ENCODE measurements at places on chromosomes 5 and 9. TPM values are rescaled to one million over a fixed set of nuclear protein-coding genes. Genes with fewer than 3 reads are reported as not detected.

The SIT1 gene
- total RNA-seq = 65.6 TPM

The UGT3A1 gene
- not detected for total RNA-seq

The SLCO6A1 gene
- not detected for total RNA-seq

The KIF24 gene
- 7.4 TPM for total RNA-seq

The PCSK1 gene
- not detected for total RNA-seq

The SLC25A2 gene
- total RNA-seq = 0.63 TPM

The RORB gene
- total RNA-seq = 0.14 TPM

The GABRA6 gene
- not detected for total RNA-seq

The ACTL7A gene
- total RNA-seq = not detected

The PPWD1 gene
- 58.1 TPM for total RNA-seq

The C6 gene
- not detected for total RNA-seq

The TMEM215 gene
- total RNA-seq = not detected

The LRRC70 gene
- 0.86 TPM for total RNA-seq

The ADAMTS12 gene
- total RNA-seq = 0.05 TPM

The FGF10 gene
- not detected for total RNA-seq

The ACSL6 gene
- total RNA-seq = 5.9 TPM

The LCN1 gene
- total RNA-seq = not detected

The ORM2 gene
- not detected for total RNA-seq

The HBEGF gene
- total RNA-seq = 9.6 TPM

The FAT2 gene
- total RNA-seq = not detected

The CCDC192 gene
- total RNA-seq = 0.25 TPM

The SLC9A3 gene
- 1.8 TPM for total RNA-seq

The TLX3 gene
- total RNA-seq = not detected

The CCNI2 gene
- total RNA-seq = 3.4 TPM

The ECM2 gene
- total RNA-seq = not detected

The DMRT3 gene
- not detected for total RNA-seq

The PCDH12 gene
- 0.58 TPM for total RNA-seq

The CBY3 gene
- 0.44 TPM for total RNA-seq

The SLC25A48 gene
- total RNA-seq = not detected

The ZDHHC11 gene
- 28.3 TPM for total RNA-seq

The AFAP1L1 gene
- total RNA-seq = 0.12 TPM

The FOXD4L3 gene
- total RNA-seq = not detected

The NUTM2G gene
- total RNA-seq = not detected

The PCDHB11 gene
- not detected for total RNA-seq

The TRIM7 gene
- total RNA-seq = 2.4 TPM

The SETX gene
- 53.7 TPM for total RNA-seq

The CD72 gene
- total RNA-seq = 28.7 TPM

The PTGES2 gene
- total RNA-seq = 23.5 TPM

The PCDHGA9 gene
- total RNA-seq = 0.09 TPM

The FOXD4L4 gene
- 0.14 TPM for total RNA-seq

The ZNG1F gene
- total RNA-seq = 15.2 TPM

The SLC22A4 gene
- 1.8 TPM for total RNA-seq

The CSF2 gene
- 31.1 TPM for total RNA-seq

The ADAM19 gene
- 50.2 TPM for total RNA-seq

The TUSC1 gene
- 0.25 TPM for total RNA-seq

The GLRX gene
- 23.4 TPM for total RNA-seq

The FGFR4 gene
- 0.62 TPM for total RNA-seq

The EIF4E1B gene
- not detected for total RNA-seq

All from activated T-cell treated with anti-CD3 and anti-CD28 coated beads, Interleukin-2, amount 50 U/mL, for 72 hours (primary cell).